ENCODE measurements at places on chromosomes 7 and 10. TPM values are rescaled to one million over a fixed set of nuclear protein-coding genes. Genes with fewer than 3 reads are reported as not detected.

DNA sequence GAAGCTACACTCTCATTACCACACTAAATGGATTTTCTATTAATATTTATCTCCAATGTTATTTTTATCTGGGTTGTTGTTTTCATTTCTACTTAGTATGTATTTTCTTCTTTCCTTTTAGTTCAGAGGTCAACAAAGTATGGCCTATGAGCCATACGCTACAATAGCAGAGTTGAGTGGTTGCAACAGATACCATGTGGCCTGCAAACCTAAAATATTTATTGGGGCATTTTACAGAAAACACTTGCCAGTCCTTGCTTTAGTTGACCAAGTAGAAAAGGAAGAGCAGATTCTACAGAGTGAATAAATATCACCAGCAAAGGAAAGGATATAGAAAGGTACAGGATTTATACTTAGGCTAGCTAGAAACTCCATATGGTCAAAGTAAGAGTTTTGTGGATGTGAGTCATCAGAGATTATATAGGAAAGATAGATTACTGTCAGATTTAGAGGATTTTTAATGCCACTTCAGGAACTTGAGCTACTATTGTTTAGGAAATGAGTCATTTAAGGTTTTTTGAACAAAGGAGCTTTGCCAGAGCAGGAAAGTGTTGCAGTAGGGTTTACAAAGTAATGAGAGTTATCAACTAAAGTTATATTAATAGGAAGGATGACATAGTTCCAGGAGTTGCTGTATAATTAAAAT, 323.3 kb upstream of the KAT6B start:
- H3K36me3 ChIP-seq: peaks cover 3% of the 10 kb centered on the region
- H3K4me1 ChIP-seq: no peaks in the 10 kb centered on the region
- no peaks in the 10 kb centered on the region for H3K27me3 ChIP-seq

- peaks cover 7% of the 10 kb centered on the region for H3K4me1 ChIP-seq
- H3K4me3 ChIP-seq: no peak overlapping the region
- peaks cover 3% of the 10 kb centered on the region for H3K36me3 ChIP-seq
Measured at GRCh38 chr7:151704960-151705635, 171.8 kb downstream of the PRKAG2 start.

GRCh38 chr7:128206747-128207500, 34.2 kb upstream of the LEP start:
- no peak overlapping the region for H3K27ac ChIP-seq
- peaks cover 21% of the 10 kb centered on the region for H3K27me3 ChIP-seq
- H3K4me1 ChIP-seq: peaks cover 10% of the 10 kb centered on the region
- DNase-seq: no peak
- H3K36me3 ChIP-seq: no peaks in the 10 kb centered on the region
- H3K4me3 ChIP-seq: no peak overlapping the region

The FAM24B gene
- 7.1 TPM for total RNA-seq

DNA sequence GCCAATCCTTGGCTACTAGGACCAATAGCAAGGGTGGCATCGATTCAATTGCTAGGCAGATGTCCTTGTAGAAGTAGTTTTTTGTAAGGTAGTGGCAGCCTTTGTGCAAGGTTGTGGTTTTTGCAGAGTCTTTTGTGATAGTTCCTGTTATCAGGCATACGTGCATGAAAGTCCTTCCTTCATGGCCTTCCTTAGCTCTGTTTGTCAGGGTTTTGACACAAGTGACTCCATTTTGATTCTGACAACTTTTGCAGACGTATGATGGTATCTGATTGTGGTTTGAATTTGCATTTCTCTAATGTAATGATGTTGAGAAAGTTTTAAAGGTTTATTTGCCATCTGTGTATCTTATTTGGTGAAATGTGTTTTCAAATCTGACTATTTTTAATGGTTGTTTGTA, 71.8 kb upstream of the SYPL1 start:
- H3K4me1 ChIP-seq: no peaks in the 10 kb centered on the region
- H3K4me3 ChIP-seq: no peak overlapping the region
- H3K36me3 ChIP-seq: no peaks in the 10 kb centered on the region
- no peaks in the 10 kb centered on the region for H3K27me3 ChIP-seq
- H3K27ac ChIP-seq: no peak overlapping the region

- H3K4me3 ChIP-seq: no peak overlapping the region
- H3K27ac ChIP-seq: no peak overlapping the region
- no peaks in the 10 kb centered on the region for H3K27me3 ChIP-seq
Measured at GRCh38 chr10:114323023-114323422, 81.3 kb downstream of the AFAP1L2 start.

- DNase-seq: no peak
- H3K36me3 ChIP-seq: no peaks in the 10 kb centered on the region
- no peaks in the 10 kb centered on the region for H3K4me1 ChIP-seq
- H3K27ac ChIP-seq: no peak overlapping the region
- H3K4me3 ChIP-seq: no peak overlapping the region
Measured at GRCh38 chr10:79459243-79459642, 13.8 kb upstream of the ZCCHC24 start.

The SLC29A3 gene
- 2.5 TPM for total RNA-seq

GRCh38 chr7:66886152-66886551, 34.9 kb upstream of the TMEM248 start:
- H3K4me1 ChIP-seq: no peaks in the 10 kb centered on the region
- DNase-seq: no peak
- no peak overlapping the region for H3K27ac ChIP-seq
- H3K36me3 ChIP-seq: no peaks in the 10 kb centered on the region
- no peak overlapping the region for H3K4me3 ChIP-seq
- no peaks in the 10 kb centered on the region for H3K27me3 ChIP-seq

DNA sequence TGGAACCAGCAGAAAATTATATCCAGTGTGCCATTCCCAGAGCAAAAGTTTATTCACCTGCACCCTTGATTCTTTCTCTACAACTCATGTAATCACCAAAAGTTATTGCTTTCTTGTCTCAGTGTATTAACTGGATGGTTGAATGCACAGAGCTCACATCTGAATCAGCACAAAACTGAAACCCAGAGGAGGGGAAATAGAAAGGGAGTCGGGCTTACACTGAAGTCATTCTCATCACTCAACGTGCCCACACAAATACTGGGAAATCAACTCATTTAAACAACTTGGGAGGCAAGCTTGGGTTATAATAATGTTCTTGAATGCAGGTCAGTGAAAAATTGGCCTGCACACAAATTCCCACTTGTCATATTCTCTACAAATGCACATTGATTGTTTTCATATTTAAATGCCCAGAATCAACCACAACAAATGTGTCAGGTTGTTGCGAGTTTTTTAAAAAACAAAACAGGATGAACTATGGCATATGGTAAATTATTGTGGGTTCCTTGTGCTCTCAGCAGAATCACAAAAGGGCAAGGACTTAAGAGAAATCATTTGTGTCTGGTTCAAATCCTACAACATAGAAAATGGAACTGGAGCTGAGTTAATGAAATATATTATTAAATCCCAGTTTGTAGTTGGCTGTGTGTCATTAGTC, 125.9 kb upstream of the NOBOX start:
- DNase-seq: no peak
- no peaks in the 10 kb centered on the region for H3K27me3 ChIP-seq
- no peaks in the 10 kb centered on the region for H3K36me3 ChIP-seq
- H3K27ac ChIP-seq: no peak overlapping the region
- no peak overlapping the region for H3K4me3 ChIP-seq

The FAM200A gene
- total RNA-seq: 1.5 TPM

DNA sequence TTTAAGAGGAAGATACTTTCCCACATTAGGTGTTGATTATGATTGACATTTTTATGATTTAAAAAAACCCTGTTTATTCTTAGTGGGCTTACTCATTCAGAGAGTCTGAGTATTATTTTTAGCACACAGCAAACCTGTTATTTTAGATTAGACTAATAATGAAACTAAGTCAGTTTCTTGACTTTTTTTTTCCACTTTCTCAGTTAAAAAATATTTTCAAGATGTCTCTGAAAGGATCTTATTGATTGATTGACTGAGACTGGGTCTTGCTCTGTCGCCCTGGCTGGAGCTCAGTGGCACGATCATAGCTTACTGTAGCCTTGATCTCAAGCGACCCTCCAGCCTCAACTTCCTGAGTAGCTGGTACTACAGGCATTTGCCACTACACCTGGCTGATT, 20.4 kb upstream of the INPP5F start:
- H3K27me3 ChIP-seq: no peaks in the 10 kb centered on the region
- H3K4me1 ChIP-seq: peaks cover 9% of the 10 kb centered on the region
- no peak overlapping the region for H3K27ac ChIP-seq
- DNase-seq: no peak
- no peak overlapping the region for H3K4me3 ChIP-seq

DNA sequence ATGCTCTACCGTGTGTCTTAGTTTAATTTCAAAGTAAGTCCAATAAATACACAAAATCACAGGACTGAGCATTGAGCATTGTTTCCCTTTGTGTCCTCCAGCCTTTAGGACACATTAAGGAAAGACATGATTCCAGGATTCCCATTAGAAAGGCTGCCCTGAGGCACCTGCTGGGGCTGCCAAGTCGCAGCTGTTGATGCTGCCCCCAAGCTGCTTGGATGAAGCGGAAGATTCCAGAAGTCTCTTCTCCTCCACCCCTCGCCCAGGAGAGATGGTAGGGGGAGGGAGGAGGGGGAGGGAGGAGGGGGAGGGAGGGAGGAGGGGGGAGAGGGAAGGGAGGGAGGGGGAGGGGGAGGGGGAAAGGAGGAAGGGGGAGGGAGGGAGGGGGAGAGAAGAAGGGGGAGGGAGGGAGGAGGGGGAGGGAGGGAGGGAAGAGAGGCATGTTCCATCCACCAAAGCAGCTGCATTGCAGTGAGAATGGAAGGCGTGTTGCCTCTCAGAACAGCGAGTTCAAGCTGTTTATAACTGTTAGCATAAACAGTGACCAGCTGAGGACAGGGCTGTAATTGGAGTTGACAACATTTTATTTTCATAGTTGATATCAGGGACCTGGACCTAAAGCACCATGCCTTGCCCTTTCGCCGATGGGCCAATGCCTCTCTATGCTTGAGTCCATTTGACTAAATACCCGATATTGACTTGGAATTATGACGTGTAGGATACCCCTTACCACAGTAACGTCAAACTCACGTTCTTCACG, 67.3 kb downstream of the DIP2C start:
- H3K36me3 ChIP-seq: no peaks in the 10 kb centered on the region
- no peaks in the 10 kb centered on the region for H3K4me1 ChIP-seq
- no peak overlapping the region for H3K4me3 ChIP-seq
- no peak for DNase-seq

DNA sequence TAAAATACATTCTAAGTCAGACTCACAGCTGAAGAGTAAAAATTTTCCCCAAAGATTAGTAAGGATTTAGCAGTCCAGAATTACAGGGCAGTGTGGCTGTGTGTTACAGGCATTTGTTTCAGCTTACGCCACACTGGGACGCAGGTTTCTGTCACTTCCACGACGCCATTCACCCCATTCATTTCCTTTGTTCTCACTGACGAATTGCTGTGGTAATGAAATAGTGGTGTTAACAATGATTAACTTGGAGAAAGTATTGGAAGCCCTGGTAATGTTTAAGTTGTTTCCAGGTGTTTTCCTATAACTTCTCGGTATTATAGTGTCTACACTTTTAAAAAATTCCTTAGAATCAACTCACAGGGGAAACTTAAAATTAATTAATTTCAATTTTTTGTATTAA, 370.9 kb downstream of the SH2D4B start:
- no peaks in the 10 kb centered on the region for H3K4me1 ChIP-seq
- H3K4me3 ChIP-seq: no peak overlapping the region
- H3K27ac ChIP-seq: no peak overlapping the region
- H3K27me3 ChIP-seq: no peaks in the 10 kb centered on the region

DNA sequence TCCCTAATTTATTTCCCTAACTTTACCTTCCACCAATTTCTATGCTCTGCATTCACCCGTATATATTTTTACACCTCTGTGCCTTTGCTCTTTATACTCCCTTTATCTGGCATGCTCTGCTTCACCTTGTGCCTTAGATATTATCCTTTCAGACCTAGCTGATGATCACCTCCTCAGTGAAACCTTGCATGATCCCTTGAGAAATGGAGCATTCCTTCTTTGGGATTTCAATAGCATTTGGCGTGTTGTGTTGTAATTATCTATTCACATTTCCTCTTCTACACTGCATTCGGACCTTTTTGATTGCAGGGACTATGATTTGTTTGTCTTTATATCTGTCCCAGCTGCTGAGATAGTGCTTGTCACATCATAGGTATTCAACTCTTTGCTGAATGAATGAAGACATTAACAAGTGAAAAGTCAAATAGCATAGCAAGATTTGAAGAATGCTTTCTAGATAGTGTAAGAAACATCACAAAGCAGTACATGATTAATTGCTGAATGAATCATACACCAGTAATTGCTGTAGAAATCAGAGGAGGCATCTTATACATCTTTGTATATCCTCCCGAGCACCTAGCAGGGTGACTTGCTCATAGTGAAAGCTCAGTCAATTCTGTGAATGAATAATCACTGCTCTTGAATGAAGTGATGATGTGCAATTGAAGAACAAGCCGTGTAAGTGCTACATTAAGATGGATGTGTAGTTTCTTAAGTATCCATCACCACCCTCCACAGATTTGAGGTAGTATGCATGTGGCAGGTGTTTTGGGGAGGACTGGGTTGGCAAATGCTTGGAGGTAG, 2.0 kb upstream of the TM9SF3 start:
- H3K4me3 ChIP-seq: no peak overlapping the region
- no peak for DNase-seq
- no peak overlapping the region for H3K27ac ChIP-seq
- no peaks in the 10 kb centered on the region for H3K27me3 ChIP-seq

The DOCK1 gene
- total RNA-seq: not detected

- no peak overlapping the region for H3K27ac ChIP-seq
- H3K4me3 ChIP-seq: no peak overlapping the region
- no peak for DNase-seq
Measured at GRCh38 chr7:116522247-116522646, 2.6 kb upstream of the CAV1 start.

- H3K4me3 ChIP-seq: no peak overlapping the region
- H3K27me3 ChIP-seq: no peaks in the 10 kb centered on the region
- no peaks in the 10 kb centered on the region for H3K36me3 ChIP-seq
- H3K27ac ChIP-seq: no peak overlapping the region
- DNase-seq: no peak
- H3K4me1 ChIP-seq: peaks cover 19% of the 10 kb centered on the region
Measured at GRCh38 chr7:100400656-100401055, 27.4 kb downstream of the PILRA start.

GRCh38 chr7:126535176-126535575, 717.6 kb downstream of the GRM8 start:
- H3K4me3 ChIP-seq: no peak overlapping the region
- H3K27ac ChIP-seq: no peak overlapping the region
- no peaks in the 10 kb centered on the region for H3K4me1 ChIP-seq

DNA sequence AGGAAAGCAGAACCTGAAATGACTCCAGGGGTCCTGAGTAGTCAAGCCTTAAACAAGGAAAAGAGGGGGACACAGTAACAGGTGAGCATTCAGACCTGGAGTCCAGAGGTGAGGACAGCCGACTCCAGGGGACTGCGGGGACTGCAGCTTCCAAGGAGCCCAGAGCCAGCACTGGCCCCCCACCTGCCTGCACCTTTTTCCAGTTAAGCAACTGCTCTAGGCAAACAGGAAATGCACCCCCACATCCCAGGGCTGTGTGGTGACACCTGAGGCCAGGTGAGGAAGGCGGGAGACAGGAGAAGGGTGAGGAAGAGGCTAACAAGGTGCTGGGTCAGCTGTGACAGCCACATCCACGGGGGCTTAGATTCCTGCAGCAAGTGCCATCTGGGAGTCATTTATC, 20.1 kb upstream of the EN2 start:
- no peaks in the 10 kb centered on the region for H3K36me3 ChIP-seq
- H3K4me1 ChIP-seq: no peaks in the 10 kb centered on the region
- DNase-seq: no peak
- no peak overlapping the region for H3K27ac ChIP-seq
- peaks cover 27% of the 10 kb centered on the region for H3K27me3 ChIP-seq

All from CD4-positive, alpha-beta T cell (primary cell).